ENCODE measurements at places on chromosomes 6 and 20.

GRCh38 chr6:167530951-167531350 lies 206.1 kb downstream of the TTLL2 start:
- DNase-seq = peak; percentile 40

GRCh38 chr20:58466729-58467571 lies 48.2 kb downstream of the APCDD1L start:
- no peak for DNase-seq

GRCh38 chr6:1263039-1263849 lies 48.7 kb upstream of the FOXQ1 start:
- no peak for DNase-seq

- no peak for DNase-seq
Observed at GRCh38 chr6:110511401-110511800, 35.0 kb upstream of the SLC22A16 start.

- DNase-seq = no peak
Observed at GRCh38 chr6:24270011-24270410, 87.8 kb downstream of the DCDC2 start.

GRCh38 chr6:47157653-47158219 lies 115.6 kb upstream of the ADGRF1 start:
- no peak for DNase-seq

DNA sequence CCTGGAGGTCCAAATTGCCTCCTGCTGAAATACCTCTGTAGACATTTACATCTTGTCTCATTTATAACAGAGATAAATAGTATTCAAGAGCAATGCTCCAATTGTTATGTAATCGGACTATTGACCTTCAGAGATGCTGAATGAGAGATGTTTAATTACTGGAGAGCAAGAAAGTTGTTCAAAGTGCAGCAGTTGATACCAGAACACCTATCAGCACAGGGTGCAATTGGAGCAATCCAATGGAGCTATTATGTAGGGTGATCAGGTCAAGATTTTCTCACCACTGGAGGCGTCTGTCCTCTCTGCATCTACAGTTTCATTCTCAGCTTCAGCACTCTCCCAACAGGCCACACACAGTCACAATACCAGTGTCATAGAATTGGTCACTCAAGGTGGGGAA lies 19.5 kb upstream of the TMX4 start:
- no peak for DNase-seq

DNA sequence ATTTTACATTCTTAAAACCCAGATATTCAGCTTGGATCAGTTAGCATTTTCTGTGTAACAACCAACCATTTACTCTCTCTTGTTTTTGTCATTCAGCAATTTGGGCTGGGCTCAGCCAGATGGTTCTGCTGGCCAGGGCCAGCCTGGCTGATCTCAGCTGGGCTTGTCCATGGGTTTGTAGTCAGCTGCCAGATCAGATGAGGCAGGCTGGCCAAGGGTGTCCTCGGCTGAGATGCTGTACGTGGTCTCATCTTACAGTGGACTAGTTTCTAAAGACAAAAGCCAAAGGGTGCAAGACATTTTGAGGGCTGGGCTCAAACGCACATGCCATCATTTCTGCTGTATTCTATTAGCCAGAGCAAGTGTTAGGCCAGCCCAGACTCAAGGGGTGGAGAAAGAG lies 16.0 kb upstream of the FAM210B start:
- DNase-seq = no peak

DNA sequence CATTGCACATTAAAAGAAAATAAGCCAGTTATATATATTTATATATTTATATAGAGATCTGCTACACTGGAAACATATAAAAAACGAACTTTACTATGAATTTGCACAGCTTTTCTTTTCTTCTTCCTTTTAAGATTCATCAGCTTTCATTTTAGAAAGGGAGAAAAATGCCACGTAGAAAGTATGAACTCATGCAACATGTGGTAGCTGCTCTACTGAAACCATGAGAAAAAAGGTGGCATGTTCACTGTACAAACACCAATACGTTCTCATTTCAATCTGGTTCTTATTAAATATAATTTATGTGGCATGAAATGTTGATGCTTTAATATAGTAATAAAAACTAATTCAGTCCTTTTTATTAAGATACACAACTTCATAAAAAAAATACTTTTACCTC lies 68.8 kb upstream of the THEMIS start:
- no peak for DNase-seq

DNA sequence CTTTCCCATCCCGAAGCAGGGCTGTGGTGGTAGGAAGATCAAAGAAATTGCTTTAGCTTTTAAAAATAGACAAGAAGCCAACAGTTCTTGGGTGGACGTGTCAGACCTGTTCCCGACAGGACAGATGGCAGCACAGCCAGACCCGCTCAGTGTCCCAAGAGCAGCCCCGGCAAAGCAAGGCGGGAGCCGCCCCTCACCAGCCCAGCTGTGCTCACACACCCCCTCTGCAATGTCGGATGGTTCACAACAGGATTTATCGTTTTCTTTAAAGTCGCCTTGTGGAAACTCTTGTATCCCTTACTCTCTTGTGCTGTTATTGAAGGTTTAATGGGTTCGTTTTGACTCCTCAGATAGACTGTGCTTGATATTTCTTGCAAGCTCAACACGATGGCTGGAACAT lies 302.4 kb downstream of the THBS2 start:
- DNase-seq = no peak

- DNase-seq = no peak
Observed at GRCh38 chr20:44089987-44090674, 96.9 kb downstream of the JPH2 start.

Measured in spinal cord (tissue), 10 donors.